ENCODE measurements at places on chromosomes 2 and 18.

DNA sequence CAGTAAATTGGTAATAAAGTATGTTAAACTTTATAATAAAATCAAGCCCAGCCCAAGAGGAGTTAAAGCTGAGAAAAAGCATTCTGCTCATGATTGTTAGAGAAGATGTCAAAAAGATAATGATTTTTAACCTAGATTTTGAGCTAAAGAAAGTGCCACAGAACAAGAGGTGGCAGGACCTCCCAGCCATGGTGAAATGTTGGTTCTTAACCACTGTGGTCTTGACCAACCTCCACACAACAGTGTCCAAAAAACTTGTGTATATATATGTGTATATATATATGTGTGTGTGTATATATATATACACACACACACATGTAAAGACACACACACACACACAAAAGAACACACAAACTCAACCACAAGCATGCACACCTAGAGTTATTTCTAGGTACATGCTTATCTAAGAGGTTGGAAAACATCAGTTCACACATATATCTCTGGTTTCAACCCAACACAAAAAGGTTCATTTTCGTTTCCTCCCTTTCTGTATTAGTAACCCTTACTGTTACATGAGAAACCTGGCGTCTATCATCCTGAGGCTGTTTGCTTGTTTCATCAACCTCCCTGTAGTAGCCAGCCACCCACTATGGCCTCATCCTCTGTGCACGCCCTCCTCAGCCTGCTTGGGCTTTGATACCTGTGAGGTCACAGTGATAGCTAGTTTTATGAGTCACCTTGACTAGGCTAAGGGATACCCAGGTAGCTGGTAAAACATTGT is 631.8 kb upstream of the ID2 start:
- no peaks in the 10 kb centered on the region for H3K4me1 ChIP-seq
- no peaks in the 10 kb centered on the region for H3K36me3 ChIP-seq
- no peaks in the 10 kb centered on the region for H3K27me3 ChIP-seq

DNA sequence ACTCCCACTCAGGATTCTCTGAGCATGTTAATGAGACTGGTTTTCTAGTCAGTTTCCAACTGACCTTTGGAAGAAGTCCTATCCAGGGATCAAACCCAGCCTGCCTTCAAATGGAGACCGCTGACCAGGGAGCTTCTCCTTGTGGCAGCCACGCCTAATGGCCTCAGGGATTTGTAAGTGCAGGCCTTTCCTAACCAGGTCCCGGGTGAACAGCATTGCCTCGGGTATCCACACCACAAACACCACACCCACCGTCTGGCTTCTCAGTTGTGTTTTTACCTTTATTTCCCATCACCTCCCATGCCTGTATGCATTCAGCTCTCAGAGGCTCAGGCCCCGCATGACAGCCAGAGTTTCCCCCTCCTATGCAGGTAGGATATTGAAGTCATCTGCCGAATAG is 406.3 kb upstream of the HS6ST1 start:
- H3K36me3 ChIP-seq: no peaks in the 10 kb centered on the region
- no peaks in the 10 kb centered on the region for H3K4me1 ChIP-seq
- no peak overlapping the region for H3K27ac ChIP-seq
- DNase-seq: no peak
- H3K4me3 ChIP-seq: no peak overlapping the region
- no peaks in the 10 kb centered on the region for H3K27me3 ChIP-seq

GRCh38 chr2:151770995-151771394 is 36.7 kb upstream of the NEB start:
- H3K27me3 ChIP-seq: no peaks in the 10 kb centered on the region
- H3K4me3 ChIP-seq: no peak overlapping the region
- H3K4me1 ChIP-seq: no peaks in the 10 kb centered on the region
- H3K27ac ChIP-seq: no peak overlapping the region

GRCh38 chr18:57603871-57604270 is 17.4 kb upstream of the FECH start:
- no peaks in the 10 kb centered on the region for H3K27me3 ChIP-seq
- H3K27ac ChIP-seq: no peak overlapping the region
- DNase-seq: no peak
- H3K4me1 ChIP-seq: no peaks in the 10 kb centered on the region
- no peak overlapping the region for H3K4me3 ChIP-seq

- peaks cover 20% of the 10 kb centered on the region for H3K4me1 ChIP-seq
- H3K27me3 ChIP-seq: no peaks in the 10 kb centered on the region
- H3K4me3 ChIP-seq: no peak overlapping the region
- no peak for DNase-seq
These were observed 25.4 kb upstream of the GLI2 start for GRCh38 chr2:120710256-120710655.

DNA sequence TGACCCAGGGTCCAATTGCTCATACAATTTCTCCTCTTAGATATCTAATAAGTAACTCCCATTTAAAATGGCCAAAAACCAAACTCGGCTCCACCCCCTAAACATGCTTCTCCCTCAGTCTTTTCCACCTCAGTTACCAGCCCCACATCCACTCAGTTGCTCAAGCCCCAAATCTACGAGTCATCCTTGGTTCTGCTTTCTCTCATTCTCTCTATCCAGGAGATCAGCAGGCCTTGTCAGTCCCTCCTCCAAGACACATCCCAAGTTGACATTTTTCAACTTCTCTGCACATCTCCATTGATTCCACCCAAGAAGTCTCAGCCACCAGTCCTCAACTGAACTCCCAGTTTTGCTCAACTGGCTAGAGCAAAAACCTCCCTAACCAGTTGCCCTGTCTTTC is 40.5 kb upstream of the RTN4 start:
- H3K27me3 ChIP-seq: no peaks in the 10 kb centered on the region
- 0 out of 2 replicates have a peak, but pooled peaks cover 2% of the 10 kb centered on the region for H3K4me1 ChIP-seq
- no peaks in the 10 kb centered on the region for H3K36me3 ChIP-seq
- no peak for DNase-seq
- no peak overlapping the region for H3K4me3 ChIP-seq

DNA sequence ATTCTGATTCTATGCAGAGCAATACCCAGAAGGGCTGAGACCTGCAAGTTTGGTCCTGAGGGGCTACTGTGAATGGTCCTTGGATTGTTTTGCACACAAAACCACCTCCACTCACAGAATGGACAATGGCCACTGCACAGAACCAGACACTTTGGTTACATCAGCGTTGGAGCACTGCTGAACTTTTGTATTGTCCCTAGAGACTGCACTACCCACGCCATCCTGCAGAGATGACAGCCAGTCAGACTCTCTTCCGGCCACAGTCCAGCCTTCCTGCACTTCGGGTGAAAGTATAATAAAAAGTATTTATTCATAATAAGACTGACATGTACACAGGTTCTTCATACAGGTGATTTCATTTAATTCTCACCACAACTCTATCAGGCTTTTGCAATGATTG is 35.7 kb downstream of the CELF4 start:
- DNase-seq: no peak
- no peak overlapping the region for H3K27ac ChIP-seq
- peaks cover 4% of the 10 kb centered on the region for H3K27me3 ChIP-seq

DNA sequence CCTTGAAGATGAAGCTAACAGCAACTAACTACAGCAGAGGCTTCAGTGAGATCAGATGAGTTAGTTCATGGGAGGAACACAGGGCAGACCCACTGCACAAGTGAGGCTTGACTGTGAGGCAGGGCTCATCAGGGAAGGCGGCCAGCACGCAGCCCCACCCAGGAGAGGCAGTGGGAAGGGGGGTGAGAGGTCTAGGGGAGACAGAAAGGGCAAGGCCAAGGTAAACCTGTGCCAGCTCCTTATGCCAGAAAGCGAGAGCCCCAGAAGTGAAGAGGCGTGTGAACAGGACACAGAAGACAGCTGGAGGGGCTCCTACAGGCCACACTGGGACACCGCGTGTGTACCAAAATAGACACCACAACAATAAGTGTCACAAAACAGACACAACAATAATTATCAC is 48.6 kb downstream of the ANO7 start:
- no peak overlapping the region for H3K4me3 ChIP-seq
- no peak overlapping the region for H3K27ac ChIP-seq
- H3K36me3 ChIP-seq: peaks cover 78% of the 10 kb centered on the region
- H3K4me1 ChIP-seq: no peaks in the 10 kb centered on the region
- DNase-seq: no peak
- no peaks in the 10 kb centered on the region for H3K27me3 ChIP-seq

DNA sequence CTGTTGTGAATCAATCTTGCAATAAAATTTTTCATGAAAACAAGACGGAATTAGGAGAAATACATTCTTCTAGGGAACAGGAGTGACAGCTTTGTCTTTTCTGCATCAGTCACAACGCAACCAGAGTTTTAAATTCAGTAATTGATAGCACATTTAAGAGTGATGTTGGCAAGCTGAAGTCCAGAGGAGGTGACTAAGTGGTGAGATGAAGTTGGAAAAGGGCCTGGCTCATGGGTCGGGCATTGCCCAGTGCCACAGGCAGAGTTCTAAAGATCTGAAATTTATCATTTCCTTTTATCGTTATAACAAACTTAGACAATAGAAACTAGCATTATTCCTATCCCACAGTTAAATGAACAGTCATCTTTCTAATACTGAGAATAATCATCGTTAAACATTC is 764.6 kb upstream of the ZEB2 start:
- H3K36me3 ChIP-seq: no peaks in the 10 kb centered on the region
- no peak overlapping the region for H3K4me3 ChIP-seq
- DNase-seq: no peak
- no peaks in the 10 kb centered on the region for H3K27me3 ChIP-seq
- H3K27ac ChIP-seq: no peak overlapping the region

DNA sequence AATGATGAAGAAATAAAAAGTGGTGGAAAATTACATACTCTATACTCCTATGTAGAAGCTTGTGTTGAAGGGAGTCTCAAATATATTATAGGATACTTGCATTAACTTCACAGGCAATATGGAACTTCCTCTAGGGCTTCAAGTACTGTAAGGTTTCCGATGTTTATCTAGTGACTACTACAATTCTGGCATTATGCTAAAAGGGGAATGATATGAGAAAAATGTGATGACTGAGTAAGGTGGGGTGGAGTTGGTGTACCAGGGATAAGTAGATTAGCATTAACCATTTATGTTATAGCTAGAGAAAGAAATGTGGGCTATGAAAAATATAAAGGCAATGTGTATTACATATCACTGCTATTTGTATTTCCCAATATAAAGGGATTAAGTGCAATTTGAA is 229.5 kb downstream of the DCC start:
- H3K27me3 ChIP-seq: no peaks in the 10 kb centered on the region
- H3K4me3 ChIP-seq: no peak overlapping the region
- no peaks in the 10 kb centered on the region for H3K4me1 ChIP-seq
- H3K27ac ChIP-seq: no peak overlapping the region
- no peaks in the 10 kb centered on the region for H3K36me3 ChIP-seq

All from H1 (cell line).